Stimulated activated CD4-positive, alpha-beta T cell treated with anti-CD3 and anti-CD28 coated beads, Interleukin-15, amount 100 ng/mL, for 48 hours (primary cell): ENCODE measurements at places on chromosomes 1 and 21.
A peak's percentile ranks its signal among the peaks of the same experiment; 100 is the strongest.

DNA sequence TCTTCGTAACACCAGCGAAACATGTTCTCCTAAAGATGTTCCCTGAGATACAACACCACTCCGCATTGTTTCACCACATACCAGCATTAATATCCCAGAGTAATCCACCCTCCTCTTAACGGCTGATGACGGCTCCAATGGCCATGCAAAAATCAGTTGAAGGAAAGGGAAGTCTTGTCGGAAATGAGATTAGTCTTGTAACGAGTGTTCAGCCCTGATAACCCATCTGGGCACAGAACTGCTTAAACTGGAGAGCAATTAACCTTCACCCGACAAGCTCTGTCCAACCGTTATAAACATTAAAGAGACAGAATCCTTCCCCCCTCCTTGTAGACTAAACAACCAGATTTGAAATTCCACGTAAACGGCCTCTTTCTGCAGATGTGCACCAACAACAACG is 21.9 kb downstream of the ERG start:
- DNase-seq: no peak

DNA sequence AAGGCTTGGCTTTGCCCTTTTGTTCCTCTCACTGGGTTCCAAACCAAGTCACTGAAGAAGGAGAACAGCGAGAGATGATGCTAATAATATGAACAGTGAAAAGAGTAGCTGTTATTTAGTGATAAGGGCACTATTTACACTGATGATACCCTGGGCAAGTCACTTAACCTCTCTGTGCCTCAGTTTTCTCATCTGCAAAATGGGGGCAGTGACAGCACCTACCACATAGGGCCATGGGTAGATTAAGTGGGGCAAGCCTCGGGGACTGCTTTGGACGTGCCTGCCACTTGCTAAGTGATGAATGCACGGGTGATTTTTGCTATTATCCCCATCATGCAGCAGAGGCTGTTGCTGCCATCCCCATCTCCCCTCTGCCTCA is 9.2 kb downstream of the ATP13A2 start:
- DNase-seq: no peak

GRCh38 chr21:40567501-40567900 is 279.5 kb downstream of the DSCAM start:
- DNase-seq: no peak

DNA sequence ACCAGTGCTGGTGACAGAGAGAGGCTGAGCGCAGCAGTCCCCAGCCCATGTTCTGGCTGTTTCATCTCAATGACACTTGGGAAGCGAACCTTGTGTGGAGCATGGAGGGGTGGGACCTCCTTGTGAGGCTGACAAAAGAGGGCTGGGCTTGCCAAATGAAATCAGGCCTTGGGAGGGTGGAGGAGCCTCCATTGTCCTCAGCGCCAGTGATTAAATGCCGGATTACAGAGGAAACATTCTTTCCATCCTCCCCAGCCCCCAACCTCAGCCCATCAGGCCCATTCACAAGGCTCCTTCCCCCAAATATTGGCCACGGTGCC is 63.3 kb upstream of the PAXBP1 start:
- DNase-seq: no peak

- no peak for DNase-seq
These were observed 50.0 kb downstream of the PTPRU start for GRCh38 chr1:29286194-29286767.

DNA sequence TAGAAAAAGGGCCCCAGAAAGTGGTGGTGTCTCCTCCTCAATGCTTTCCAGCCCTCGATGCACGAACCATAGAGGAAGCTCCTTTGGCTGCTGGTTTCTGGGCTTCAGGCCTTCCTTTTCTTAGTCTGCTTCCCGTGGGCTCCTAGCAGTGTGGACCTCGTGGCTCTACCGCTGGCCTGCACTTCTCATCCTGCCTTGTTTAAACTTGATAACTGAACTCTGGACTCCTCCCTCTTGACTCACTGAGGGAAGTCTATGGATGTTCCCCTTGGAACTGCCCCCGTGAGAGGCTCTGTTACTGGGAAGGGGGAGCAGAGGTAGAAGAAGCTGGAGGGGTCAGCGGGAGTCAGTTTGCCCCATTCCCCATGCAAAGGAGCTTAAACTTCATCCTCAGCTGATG is 75.3 kb upstream of the WDR26 start:
- no peak for DNase-seq

- no peak for DNase-seq
These were observed 1138.0 kb upstream of the TMPRSS15 start for GRCh38 chr21:19541602-19542001.

DNA sequence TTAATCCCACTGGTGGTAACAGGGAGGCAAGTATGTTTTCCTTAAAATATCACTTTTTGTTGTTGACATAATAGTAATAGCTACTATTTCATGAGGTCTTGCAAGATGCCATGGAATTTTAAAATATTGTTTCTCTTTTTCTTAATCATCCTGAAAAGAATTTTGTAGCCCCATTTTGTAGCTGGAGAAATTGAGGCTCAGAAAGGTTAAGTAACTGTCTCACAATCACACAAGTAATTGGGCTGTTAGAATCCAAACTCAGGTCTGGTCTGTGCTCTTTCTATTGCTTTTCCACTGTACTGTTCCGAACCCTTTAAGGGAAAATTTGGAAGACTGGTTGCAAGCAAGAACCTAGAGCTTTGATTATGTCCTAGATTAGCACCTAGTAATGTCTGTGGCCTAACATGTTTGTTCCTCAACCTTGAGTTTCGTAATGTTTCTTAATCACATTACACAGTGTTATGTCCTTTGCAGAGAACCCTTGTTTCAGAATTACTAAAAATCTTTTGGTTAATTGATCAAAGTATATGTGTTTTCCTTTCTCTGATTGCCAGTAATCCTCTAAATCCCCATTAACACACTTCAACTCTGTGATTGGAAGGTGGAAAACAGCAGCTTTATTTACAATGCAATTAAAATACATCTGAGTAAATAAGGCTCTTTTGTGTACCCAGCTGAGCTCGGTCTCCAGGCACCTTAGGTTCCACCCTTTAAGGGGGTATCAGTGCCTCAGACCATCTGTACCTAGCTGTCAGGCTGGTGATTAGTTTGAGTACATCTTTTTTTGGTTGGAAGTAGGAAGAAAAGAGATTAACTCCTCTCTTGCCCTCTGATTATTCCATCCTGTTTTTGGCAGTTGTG is 10.4 kb downstream of the LRRC42 start:
- no peak for DNase-seq

DNA sequence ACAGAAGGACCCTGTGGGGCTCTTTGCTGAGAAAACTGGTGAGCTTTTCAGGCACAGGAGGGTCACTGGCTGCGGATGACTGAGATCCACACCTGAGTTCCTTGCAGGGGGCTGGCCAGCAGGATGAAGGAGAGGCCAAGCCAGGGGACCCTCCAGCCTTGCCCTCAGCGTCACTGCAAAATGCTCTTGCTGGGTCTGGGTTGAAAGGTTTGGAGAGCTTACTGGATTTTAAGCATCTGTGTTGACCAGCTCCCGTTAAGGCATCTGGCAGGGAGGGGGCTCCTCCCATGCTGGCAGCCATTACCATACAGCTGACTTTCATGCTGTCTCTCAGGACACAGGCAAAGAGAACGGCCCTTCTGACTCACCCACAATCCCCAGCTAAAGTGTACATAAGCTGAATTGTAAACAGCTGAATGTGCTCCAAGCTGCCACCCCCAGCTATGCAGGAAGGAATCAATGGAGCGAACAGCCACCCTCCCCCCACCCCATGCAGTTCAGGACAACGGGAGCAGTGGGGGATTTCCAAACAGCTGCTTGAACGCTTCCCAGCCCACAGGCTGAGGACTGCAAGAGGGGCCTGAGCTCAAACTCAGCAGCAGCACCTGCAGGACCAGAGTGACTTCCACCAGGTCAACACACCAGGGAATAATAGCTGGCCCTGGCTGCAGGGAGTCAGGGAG is 21.3 kb upstream of the A3GALT2 start:
- no peak for DNase-seq

DNA sequence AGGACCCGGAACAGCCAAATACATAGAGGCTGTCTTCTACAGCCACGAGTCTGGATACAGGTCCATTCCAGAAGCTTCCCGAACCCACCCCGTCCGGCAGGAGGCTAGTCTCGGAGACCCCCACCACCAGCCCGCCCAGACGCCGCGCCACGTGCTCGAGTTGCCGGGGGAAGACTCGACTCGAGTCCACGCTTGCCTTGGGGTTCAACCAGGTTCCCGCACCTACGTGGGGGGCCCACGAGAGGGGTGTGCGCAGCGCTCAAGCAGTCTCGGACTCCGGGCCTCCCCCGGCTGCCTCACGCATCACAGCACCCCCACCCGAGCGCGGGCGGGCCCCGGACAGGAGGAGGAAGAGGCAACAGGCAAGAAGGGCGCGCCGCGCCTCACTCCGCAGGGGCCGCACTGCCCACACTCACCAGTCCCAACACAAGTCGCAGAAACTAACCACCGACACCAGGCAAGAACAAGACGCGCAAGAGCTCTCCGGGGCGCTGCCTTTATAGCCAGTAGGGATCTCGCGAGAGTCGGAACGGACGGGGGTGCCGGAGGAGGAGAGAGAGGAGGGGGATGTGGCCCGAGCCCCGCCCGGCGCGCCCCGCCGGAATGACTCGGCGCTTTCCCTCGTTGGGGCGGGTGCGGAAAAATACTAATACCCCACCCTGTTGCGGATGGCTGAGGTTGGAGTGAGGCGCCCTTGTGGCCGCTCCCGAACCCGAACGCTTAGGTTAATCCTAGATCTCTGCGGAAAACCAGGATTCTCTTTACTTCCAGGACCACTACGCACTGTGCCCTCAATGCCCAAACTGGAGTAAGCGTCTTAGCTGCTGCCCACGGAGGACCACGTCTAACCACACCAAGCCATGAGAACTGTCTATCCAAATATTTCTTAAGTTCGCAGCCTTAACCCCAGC is at the start of gene PRDX1:
Gene PRDX1 (minus strand): TSS at position 472 of the 911 bp plus-strand sequence. CDS start 2,841 bp downstream, outside the sequence.
- peak; percentile 96 for DNase-seq

- peak; percentile 31 for DNase-seq
These were observed 17.0 kb downstream of the DHRS3 start for GRCh38 chr1:12600880-12601633.

GRCh38 chr1:174990382-174990999 is 9.3 kb upstream of the CACYBP start:
- no peak for DNase-seq

GRCh38 chr1:246383239-246383589 is 123.9 kb downstream of the SMYD3 start:
- DNase-seq: no peak

- DNase-seq: no peak
These were observed 37.2 kb upstream of the AGO1 start for GRCh38 chr1:35845766-35846165.

DNA sequence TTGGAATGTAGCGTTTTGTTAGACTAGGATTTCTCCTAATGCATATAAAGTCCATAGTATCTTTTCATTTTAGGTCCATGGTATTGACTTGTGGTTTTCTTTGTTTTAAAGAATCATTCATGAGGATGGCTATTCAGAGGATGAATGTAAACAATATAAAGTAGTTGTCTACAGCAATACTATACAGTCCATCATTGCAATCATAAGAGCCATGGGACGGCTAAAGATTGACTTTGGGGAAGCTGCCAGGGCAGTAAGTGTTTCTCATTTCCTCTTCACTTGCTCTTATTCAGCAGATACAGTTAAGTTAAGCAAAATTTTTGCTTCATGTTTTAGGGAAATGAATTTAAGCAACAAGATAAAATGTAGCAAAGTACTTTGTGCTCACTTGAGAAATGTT is 25.4 kb downstream of the GNAI3 start:
- DNase-seq: no peak

GRCh38 chr1:230540421-230541155 is 101.7 kb upstream of the COG2 start:
- no peak for DNase-seq

GRCh38 chr1:11898831-11899467 is 27.3 kb downstream of the KIAA2013 start:
- DNase-seq: no peak

GRCh38 chr1:66243548-66244130 is 290.3 kb upstream of the SGIP1 start:
- DNase-seq: no peak

DNA sequence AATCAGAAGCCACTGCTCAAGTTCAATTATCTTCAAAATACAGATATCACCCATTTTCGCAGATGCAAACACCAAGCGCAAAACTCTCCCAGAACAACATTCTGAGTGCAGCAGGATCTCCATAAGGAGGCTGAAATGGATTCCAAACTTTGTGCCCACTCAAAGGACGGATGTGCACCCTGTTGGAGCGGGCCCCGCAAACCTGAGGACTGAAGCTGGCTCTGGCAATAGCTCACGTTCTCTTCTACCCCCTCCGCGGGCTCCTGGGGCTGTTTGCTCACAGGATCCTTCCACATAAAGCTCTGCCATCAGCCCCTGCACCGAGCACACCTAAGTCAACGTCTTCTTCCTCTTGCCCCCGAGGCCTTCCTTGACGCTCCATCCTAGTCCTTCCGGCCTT is 11.7 kb upstream of the RCSD1 start:
- DNase-seq: no peak

DNA sequence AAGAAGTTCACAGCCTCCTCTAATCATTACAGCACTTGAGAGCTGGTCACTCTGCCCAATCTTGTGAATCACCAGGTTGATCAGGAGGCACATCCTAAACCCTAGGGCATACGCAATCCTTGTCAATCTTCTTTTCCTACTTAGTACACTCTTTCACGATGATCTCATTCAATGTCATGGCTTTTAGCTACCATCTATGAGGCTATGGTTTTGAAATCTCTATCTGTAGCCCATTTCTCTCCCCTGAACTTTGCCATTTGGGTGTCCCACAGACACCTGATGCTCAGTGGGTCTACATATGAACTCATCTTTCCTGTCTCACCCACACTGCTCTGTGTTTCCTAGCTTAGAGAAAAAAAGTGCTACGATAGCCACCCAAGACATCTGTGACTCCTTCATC is 1.9 kb upstream of the MED18 start:
- DNase-seq: no peak

DNA sequence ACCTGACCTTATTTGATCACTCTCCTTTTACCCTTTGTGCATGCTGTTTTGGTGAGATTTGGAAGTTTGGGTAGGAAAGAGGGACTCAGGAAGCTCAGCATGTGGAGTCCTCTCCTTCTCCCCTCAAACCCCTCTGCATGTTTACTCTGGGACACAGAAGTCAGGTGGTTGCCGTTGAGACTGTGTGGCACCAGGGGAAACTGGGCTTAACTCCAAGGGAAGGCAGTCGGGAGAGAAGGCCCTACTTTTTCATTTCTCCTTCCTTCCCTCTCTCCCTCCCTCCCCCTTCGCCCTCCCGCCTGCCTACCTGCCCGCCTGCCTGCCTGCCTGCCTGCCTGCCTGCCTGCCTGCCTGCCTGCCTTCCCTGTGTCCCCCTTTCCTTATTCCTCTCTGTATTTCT is 34.8 kb upstream of the TTC22 start:
- DNase-seq: no peak

- no peak for DNase-seq
These were observed 85.8 kb downstream of the MIS18A start for GRCh38 chr21:32193098-32193465.

DNA sequence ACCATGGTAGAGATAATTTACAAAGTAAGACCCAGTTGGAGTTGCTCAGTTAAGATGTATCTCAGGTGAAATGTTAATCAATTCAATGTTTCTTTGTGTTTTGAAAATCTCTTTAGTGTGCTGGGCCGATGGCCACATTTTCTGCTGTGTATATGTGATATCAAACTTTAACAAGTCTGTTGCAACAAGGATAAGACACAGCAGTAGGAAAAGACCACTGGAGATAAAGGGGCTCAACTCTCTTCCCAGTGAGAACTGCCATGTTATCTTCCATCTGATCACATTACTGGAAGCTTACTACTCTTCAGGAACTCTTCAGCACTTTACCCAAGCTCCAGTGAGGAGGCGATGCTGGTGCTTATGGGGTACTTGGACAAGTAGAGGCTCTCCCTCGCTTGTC is 227.7 kb downstream of the NFIA start:
- no peak for DNase-seq

GRCh38 chr1:181397845-181398244 is 85.5 kb upstream of the CACNA1E start:
- DNase-seq: no peak
